ENCODE measurements at places on chromosomes 1 and 21. TPM values are rescaled to one million over a fixed set of nuclear protein-coding genes. Genes with fewer than 3 reads are reported as not detected.

The HMCN1 gene
- 45.4 TPM for total RNA-seq

The USP48 gene
- 56.4 TPM for total RNA-seq

The ASPM gene
- total RNA-seq, result 0.46 TPM

DNA sequence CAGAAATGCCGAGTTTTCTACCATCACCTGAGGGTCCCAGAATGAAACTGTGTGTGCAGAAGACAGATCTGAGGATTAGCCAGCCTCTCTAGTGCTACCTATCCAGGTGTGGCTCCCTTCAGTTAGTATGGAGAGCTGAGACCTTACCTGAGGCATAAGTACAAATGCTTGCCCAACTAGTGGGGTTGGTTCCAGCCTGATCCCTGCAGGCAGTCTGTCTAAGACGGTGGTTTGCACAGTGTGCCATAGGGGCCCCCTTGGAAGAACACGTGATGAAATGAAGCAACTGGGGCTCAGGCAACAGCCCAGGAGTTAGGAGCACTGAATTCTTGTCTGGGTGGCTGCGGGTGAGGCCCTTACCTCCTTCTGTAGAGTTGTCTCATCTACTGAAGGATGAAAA lies 15.6 kb downstream of the S100A7A start:
- H3K27ac ChIP-seq, result no peak overlapping the region
- no peaks in the 10 kb centered on the region for H3K36me3 ChIP-seq
- no peak for DNase-seq
- H3K4me3 ChIP-seq, result no peak overlapping the region
- H3K27me3 ChIP-seq, result peaks cover 16% of the 10 kb centered on the region
- no peaks in the 10 kb centered on the region for H3K4me1 ChIP-seq

GRCh38 chr1:103025858-103026409 lies 82.4 kb downstream of the COL11A1 start:
- no peak overlapping the region for H3K4me3 ChIP-seq
- DNase-seq, result no peak
- no peak overlapping the region for H3K27ac ChIP-seq
- H3K27me3 ChIP-seq, result no peaks in the 10 kb centered on the region
- no peaks in the 10 kb centered on the region for H3K4me1 ChIP-seq
